NCI-H2029 (cell line): ENCODE measurements at places on chromosomes 7 and 10.
A peak's percentile ranks its signal among the peaks of the same experiment; 100 is the strongest.

- DNase-seq: no peak
Observed at GRCh38 chr7:15199482-15199881, 296.9 kb upstream of the DGKB start.

- DNase-seq: peak; percentile 5
Observed at GRCh38 chr10:108544500-108545120, 1378.7 kb downstream of the XPNPEP1 start.

GRCh38 chr10:60016794-60017193 is 110.4 kb upstream of the CCDC6 start:
- DNase-seq: no peak

DNA sequence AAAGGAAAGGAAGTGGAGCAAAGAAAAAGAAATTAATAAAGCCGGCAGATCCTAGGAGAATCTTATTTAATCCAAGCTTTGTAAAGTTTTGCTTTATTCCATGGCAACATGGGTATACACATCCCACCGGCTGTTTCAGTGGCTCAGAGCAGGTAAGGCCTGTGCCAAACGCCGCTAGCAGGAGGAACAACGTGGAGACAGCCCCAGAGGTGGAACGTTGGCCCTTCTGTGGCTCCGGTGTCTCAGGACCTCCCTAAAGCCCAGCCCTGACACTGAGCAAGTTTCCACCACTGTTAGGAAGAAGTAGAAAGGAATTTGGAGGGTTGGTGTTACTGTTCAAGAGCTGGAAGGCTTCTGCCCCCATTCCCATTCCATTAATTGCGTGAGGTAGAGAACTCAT is 52.0 kb downstream of the EGFR start:
- DNase-seq: no peak
